CD4-positive, alpha-beta T cell treated with Interleukin-6 at 100 ng/mL for 8 hours (primary cell): ENCODE measurements at places on chromosomes 2 and 18.

GRCh38 chr2:167651406-167652151 lies 595.8 kb downstream of the STK39 start:
- DNase-seq = no peak

DNA sequence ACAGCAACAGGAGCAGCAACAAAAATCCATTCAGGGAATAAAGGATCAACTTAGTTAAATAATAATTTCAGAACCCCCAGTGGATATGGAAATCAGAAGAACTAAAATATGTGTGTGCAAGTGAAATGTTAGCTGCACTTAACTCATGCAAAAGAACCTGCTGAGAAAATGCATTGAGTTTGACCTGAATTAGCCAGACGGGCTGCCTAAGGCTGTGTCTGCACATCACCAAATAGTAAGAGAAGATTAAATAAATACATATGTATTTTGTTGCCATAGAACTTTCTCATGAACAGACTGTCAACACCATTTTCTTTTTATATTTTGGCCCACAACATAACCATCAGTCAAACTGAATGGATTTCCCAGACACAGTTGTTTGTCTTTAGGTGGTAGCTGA lies 262.0 kb upstream of the PIK3C3 start:
- DNase-seq = no peak

- DNase-seq = no peak
These were observed 35.7 kb upstream of the NTSR2 start for GRCh38 chr2:11705711-11706110.

DNA sequence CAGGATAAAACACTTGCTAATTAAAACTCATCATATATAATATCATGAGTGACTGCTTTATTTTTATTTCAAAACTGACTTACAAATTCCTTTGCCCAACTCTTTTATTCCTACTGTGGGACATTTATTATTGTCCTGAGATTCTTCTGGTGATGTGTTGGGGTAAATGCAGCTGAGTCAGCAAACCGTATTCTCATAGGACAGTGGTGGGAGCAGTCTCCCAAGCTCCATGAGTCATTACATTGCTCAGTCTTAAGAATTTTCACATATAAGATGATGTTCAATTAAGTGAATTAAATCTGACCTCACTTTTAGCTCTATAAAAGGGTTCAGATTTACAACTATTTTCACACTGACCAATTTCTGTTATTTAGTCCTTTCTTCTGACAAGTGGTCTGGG lies 1530.7 kb downstream of the LRP1B start:
- no peak for DNase-seq

DNA sequence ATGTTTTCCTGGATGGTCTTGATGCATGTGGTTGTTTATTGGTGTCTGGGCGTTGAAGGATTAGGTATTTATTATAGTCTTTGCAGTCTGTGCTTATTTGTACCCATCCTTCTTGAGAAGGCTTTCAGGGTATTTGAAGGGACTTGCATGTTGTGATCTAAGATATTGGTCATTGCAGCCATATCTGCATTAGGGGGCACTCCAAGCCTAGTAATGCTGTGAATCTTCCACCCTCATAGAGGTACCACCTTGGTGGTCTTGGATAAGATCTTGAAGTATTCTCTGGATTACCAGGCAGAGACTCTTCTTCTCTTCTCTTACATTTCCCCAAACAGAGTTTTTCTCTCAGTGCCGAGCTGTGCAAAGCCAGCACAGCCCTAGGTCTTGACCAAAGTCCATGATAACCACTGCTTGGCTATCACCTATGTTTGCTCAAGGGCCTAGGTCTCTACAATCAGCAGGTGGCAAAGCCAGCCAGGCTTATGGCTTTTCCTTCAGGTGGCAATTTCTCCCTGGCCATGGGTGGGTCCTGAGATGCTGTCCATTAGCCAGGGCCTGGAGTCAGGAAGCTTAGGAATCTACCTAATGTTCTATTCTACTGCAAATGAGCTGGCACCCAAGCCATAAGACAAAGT lies 15.4 kb upstream of the PPP1R1C start:
- no peak for DNase-seq

GRCh38 chr2:95386031-95386430 lies 16.5 kb upstream of the FAHD2A start:
- DNase-seq = no peak

DNA sequence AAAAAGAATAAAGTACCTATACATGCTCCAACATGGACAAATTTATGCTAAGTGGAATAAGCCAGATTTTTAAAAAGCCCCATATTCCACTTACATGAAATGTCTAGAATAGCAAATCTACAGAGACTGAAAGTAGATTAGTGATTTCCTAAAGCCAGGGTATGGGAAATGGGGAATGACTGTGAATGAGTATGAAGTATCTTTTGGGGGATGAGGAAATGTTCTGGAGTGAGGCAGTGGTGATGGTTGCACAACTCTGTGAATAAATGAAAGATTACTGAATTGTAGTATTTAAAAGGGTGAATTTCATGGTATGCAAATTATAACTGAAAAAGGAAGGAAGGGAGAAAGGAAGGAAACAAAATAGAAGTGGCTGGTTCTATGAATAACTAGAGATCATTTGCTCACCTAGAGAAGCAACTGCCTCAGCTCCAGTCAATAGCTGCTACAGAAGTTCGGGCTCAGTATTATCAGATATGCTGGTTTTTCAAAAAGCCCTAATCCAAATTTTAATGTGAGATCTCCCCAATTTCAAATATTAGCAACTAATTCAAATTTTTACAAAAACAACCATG lies 39.3 kb downstream of the MAP3K2 start:
- DNase-seq = no peak

DNA sequence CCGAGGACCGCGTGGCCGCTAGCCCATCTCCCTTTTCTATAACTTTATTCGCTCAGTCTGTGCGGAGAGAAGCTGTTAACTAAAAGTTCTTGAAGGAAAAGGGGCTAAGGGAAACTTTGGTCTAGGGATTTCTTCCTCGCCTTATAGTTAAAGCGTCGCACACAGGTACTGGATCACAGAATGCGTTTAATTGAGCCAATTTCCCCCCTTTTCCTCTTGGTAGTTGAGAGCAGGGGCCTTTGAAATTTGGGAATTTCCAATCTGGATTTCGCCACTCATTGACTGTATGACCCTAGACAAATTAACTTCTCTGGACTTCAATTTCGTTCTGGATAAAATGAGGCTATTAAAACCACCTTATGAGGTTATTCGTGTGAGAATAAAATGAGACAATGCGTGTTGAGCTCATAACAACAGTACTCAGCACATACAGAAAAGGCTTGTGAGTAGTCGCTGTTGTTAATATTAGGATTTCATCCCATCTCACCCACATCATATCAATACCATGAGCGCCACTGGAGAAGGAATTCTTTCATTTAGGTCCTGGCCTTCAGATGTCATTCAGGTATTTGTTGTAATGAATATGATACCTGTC lies 763 bp upstream of the OLA1 start:
- DNase-seq = no peak
